Hypothalamus (tissue), 51 donors: ENCODE measurements at places on chromosomes 12 and 14.

DNA sequence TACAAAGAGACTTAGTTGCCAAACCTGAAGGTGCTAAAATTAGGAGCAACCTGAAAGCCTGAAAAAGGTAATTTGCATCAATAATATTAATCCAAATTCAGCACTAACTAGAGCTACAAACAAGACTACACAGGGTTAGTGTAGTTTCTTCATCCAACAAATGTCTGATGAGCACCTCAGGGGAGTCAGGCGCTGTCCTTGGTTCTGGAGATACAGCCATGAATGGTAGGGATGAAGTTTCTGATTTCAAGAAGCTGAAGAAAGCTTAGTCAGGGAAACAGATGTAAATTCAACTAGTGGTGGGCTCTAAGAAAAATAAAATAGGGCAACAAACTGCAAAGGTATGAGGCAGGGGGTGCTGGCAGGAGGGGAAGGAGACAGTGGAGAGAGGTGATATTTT, 266.3 kb downstream of the GLT1D1 start:
- no peak for DNase-seq

DNA sequence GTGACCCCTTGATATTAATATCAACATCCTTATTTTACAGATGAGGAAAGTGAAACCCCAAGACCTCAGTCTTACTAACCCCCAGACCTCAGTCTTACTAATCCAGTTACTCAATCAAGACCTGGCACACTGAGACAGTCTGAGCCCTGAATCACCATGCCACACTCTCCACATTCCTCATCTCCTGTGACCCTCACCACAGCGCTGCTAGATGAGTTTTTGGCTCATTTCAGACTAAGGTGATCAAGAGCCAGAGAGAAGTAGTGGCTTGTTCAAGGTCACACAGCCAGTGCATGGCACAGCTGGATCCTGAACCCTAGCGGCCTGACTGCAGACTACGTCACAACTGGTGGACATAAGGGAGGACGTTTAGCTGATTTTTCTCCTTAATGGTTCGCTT, 579.2 kb downstream of the BCL11B start:
- DNase-seq = no peak

DNA sequence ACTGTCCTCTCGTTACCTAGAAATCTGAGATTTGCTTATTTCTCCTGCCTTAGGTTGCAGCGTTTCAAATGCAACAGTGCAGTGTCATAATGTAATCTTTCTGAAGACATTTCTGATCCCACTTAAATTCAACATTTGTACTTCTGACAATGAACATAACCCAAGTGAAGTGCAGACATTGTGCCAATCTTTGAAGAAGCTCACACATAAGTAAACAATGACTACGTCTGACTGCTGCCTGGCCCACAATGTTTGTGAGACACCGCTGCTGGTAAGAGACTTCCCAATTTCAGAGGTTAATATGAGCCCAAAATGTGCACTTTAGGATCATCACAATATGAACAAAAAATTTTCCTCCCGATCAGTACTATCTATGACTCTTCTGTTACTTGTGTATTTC, 84.6 kb upstream of the BCL2L14 start:
- DNase-seq = no peak

- DNase-seq = no peak
Measured at GRCh38 chr12:101086490-101087135, 123.4 kb downstream of the SLC5A8 start.

GRCh38 chr14:53183056-53183455, 29.9 kb upstream of the DDHD1 start:
- DNase-seq = no peak

DNA sequence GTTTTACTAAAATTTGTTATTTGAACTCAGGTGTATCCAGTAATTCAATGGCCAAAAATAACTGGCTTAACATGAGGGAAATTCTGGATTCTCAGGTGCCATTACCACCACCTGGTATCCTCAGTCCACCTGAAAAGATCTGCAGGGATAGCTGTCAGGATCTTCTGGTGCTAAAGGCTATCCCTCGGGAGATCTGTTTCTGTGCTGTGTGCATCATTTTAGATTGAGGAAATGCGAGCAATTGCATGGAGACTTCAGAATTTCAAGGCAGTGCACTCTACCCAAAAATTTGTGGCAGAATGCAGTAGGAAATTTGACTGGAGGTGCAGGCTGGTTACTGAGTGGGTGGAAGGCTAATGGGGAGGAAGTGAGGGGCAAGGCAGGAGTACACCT, 26.4 kb downstream of the ZCCHC8 start:
- no peak for DNase-seq

- no peak for DNase-seq
Measured at GRCh38 chr12:78118486-78118885, 287.8 kb downstream of the NAV3 start.

GRCh38 chr12:95789126-95790032, 1.2 kb downstream of the NTN4 start:
- no peak for DNase-seq

- no peak for DNase-seq
Measured at GRCh38 chr12:21675096-21675495, 17.5 kb upstream of the LDHB start.

GRCh38 chr12:92509156-92509738, 193.5 kb upstream of the PLEKHG7 start:
- no peak for DNase-seq

DNA sequence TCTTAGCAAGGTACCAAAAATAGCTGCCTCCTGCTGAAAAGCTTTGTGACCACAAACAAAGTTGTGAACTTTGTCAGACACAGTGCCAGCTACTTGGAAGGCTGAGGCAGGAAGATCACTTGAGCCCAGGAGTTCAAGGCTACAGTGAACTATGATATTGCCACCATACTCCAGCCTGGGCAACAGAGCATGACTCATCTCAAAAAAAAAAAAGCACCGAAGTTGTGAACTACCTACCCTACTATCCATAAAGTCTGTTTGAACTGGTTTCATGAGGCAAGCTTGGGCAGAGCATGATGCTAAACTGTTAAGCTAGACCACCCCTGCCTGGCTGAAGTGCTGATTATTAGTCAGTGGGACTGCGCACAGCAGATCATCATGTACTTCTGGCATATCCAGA, 75.5 kb downstream of the RAD52 start:
- DNase-seq = no peak

- no peak for DNase-seq
Measured at GRCh38 chr12:50715174-50715573, 48.7 kb upstream of the ATF1 start.

- no peak for DNase-seq
Measured at GRCh38 chr12:38921025-38921677, 15.8 kb upstream of the CPNE8 start.

DNA sequence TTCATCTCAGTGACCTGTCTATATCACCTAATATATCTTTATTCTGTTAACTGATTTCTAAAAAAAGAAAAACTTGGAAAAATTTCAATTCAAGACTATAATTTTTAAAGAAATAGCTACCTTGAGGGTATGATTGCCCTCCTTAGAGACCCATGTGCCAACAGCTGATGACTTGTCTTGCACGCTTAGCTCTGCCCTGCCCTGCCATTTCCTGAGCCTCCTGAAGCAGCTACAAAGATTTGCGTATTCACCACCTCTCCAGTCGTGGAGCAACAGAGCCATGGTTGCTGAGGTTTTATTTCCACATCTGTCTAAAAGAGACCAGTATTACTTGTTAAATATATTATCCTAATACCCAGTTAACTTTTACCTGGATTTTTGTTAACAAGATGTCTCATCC, 91.7 kb upstream of the ATF1 start:
- DNase-seq = no peak

DNA sequence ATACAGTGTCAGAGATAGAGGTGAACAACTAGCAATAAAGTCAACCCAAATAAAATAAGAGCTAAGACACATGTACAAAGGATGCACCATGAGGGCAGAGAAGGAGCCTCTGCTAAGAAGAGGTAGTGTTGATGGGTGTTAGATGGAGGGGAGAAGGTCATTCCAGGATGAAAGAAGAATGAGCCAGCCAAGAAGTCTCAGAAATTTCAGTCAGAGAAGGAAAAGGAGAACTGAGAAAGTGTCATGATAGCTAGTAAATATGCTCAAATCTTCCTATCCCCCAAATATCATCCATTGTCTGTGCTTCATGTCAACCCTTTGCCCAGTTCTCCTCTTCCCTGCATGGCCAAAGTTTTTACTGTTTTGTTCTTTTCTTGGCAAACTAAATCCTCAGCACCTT, 225.2 kb upstream of the BTG1 start:
- DNase-seq = no peak

DNA sequence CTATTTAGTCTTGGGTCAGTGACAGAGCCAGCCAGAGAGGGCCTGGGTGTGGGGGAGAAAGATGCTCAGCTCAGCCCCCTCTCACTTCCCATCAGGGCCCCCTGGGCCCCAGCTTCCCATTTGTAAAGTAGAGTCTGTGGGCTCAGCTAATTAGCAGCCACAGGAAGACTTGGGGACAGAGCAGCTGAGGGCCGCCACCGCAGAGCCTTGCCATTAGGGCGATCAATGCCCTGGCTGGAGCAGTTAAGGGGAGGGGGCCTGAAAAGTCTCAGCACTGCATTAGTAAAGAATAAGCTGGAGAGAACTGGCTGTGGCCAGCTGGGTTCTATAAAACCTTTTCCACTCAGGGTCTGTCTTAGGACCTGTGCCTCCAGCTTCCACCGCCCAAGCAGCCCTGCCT, 2.7 kb downstream of the PLEKHD1 start:
- no peak for DNase-seq

- DNase-seq = no peak
Measured at GRCh38 chr14:96180043-96180874, 24.4 kb upstream of the BDKRB2 start.

GRCh38 chr14:80570930-80571298, 359.6 kb upstream of the DIO2 start:
- DNase-seq = no peak

DNA sequence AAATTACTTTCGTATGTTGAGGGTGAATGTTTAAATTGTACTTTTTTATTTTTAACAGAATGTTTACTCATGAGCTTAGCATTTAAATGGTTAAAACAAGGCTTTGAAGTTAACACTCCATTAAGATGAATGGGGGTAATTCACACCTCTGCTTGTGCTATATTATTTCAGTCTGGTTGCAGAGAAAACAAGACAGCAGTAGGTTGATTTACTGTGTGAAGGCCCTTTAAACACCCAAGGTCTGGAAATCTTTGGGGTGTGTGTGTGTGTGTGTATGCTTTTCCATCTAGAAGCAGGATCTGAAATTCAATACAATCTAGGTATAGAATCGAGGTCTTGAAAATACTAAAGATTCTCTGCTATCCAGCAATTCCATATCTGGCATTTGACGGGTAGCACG, 83.8 kb downstream of the SLC38A6 start:
- DNase-seq = no peak

DNA sequence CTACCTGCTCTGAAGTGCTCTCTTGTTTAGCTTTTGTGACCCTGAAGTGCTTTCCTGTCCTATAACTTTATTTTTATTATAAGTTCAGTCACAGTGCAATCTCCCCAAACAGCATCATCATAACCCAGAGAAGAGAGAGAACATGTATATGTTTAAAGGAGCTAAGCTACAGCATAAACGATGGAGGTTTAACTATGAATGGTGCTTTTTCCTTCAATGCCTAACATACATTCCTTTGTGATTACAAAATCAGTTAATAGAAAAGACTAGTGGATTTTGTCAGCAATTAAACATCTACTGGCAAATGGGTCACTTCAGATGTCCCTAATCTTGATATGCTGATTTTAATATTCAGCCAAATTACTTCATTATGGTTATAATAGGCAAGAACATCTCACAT, 46.4 kb downstream of the ZFYVE21 start:
- DNase-seq = no peak

- no peak for DNase-seq
Measured at GRCh38 chr12:108689314-108690190, 41.8 kb downstream of the CORO1C start.

- DNase-seq = no peak
Measured at GRCh38 chr12:20798554-20798953, 12.0 kb upstream of the SLCO1B3 start.

- no peak for DNase-seq
Measured at GRCh38 chr12:20592556-20592955, 102.6 kb upstream of the SLCO1C1 start.

GRCh38 chr14:90426663-90427062, 29.8 kb downstream of the CALM1 start:
- no peak for DNase-seq
